ENCODE measurements at places on chromosomes 2 and 18.

DNA sequence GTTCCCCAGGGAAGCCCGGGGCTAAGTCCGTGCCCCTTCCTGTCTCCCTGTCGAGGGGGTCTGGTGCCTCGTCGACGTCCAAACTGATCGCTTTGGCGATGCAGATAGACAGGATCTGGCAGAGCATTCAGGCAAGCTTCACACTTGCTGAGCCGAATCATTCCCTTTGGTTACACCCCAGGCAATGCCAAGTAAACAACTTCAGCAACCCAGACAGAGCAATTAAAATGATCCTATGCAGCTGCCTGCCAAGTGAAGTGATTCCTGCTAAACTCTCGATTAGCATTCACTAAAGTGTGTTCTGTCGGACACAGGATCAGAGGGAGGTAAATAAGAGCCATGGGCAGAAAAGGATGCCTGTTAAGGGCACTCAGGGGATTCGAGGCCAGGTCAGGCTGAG is 108.2 kb upstream of the RAB12 start:
- DNase-seq: no peak

GRCh38 chr18:46279673-46280072 is 175.5 kb downstream of the HAUS1 start:
- no peak for DNase-seq

GRCh38 chr18:22691946-22692710 is 241.0 kb upstream of the RBBP8 start:
- DNase-seq: peak; percentile 53

DNA sequence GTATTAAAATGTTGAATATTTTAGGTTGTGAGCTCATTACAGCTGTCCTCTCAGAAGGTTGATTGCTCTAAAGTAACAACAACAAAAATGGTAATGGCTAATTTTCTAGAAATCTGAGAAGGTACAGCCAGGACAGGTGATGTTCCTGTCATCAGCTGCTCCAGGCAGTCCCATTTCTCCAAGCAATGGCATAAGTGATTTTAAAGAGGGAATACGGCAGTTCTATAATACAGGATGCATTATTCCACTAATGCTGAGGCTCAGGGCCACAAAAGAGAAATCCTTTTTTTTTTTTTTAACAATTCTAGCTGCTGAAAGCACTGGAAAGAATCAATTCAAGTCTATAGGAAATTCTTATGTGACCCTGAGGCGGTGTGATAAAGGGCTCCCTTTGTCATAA is 199.9 kb downstream of the PMAIP1 start:
- DNase-seq: no peak

- no peak for DNase-seq
Measured at GRCh38 chr2:137020452-137021196, 255.3 kb downstream of the THSD7B start.

GRCh38 chr2:198587741-198588140 is 783.3 kb downstream of the PLCL1 start:
- DNase-seq: no peak

DNA sequence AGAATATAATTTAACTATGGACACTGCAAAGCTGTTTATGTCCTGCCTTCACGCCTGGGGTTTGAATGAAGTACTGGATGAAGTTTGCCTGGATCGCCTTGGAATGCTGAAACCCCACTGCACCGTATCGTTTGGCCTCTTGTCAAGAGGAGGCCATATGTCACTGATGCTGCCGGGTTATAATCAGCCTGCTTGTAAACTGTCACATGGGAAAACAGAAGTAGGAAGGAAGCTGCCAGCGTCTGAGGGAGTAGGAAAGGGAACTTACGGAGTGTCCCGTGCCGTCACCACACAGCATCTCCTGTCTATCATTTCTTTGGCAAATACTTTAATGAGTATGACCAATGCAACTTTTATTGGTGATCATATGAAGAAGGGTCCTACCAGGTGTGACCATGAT is 105.8 kb downstream of the WDR7 start:
- DNase-seq: no peak

- DNase-seq: no peak
Measured at GRCh38 chr2:98507891-98508708, 63.4 kb downstream of the INPP4A start.

GRCh38 chr2:222318712-222319585 is 20.2 kb upstream of the PAX3 start:
- DNase-seq: no peak

DNA sequence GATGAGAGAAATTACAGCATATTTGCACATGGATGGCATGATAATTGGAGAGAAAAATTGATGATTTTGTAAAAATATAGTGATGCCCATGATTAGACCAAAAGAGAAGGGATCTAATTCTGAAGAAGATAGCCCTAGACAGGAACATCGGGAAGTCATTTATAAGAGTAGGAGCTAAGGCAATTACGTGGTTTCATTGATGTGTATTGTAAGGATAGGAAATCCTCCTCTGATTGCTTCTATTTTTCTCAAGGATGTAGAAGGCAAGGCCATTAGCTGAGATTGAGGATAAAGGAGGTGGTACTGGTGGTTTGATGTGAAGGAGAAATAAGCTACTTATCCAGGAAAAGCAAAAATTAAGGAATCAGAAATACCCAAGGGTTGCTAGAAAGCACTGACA is 176.5 kb upstream of the SOX11 start:
- DNase-seq: no peak

DNA sequence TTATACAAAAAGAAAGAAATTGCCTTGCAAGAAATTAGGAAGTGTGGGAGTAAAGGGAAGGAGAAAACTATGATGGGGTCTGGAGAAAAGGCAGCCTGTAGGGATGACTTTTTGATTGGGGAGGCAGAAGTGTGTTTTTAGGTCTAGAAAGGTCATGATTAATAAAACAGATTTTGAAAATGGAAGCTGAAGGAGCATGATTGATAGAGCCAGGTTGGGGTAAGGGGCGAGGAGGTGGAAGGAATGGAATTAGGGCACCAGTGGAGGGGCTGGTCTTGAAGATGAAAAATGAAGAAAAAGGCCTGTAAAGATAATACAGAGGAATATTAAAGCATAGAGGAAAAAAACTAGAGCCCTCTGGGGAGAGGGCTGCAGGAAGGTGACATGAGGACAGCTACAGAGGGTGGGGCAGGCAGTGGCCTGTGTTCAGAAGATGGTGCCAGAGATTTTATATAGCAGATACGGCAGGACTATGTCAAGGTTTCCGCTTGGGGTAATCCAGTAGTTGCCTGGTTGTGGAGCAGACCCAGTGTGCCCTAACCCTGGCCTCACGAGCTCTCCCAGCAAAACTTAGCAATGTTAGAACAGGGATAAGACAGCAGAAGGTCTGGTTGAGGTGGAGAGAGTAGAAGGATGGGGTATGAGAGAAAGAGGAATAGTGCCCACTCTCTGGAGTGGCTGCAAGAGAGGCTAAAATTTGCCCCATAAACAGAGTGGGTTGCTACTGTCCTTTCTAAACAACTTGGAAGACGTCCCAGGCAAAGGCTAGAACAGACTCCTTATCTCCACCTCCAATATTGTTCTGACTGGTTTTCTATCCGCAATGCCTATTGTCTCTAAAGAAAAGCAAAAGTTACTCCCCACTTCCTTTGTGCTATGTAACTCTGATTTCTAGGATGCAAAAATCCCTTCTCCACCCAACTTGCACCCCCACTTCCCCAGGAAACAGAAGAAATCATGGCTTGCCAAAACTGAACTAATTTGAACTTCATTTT is 287.3 kb downstream of the AGPS start:
- no peak for DNase-seq

DNA sequence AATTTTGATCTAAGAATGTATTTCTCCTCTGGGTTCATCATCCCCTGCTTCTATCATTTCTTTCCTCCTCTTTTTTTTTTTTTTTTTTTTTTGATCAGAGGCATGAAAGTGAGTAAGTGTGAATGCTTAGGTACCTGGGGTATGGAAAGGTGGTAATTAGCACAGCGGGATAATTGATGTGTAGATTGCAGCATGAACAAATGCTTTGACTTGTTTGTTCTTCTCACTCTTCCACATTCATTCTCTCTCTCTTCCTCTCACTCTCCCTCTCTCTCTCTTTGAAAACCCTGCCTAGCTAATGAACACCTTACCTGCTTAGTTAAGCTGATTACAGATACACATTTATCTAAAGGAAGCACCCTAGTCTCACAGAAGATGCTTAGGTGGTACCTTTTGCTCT is 74.7 kb downstream of the ZEB2 start:
- no peak for DNase-seq

DNA sequence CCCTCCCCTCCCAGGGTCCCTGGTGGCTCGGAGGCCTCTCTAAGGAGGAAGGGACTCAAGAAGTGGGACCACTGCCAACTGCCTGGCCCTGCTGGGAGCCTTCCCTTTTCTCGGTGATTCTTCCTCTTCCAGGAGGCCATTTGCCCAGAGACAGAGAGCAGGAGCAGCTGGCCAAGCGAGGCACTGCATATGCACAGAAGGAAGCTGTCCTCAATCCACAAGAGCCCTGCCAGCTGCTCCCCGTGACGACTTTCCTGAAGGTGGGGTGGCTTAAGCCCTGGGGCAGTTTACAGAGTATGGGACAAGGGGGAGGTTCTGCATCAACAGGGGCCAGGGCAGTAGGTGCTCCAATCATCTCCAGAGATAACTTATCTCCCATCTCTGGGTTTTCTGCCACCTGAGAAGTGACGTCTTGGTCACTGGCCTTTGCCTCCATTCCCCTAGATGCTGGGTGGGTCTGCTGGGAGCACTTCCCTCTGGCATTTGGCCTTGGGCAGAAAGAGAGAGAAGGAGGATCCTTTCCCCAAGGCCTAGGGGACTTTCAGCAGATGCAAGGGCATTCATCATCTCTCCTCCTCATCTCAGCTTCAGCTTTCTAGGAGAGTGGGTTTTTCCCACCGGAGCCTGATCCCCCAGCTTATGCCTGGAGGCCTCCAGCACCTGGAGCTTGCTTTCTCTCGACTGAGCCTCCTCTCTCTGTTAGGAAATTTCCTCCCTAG is 28.5 kb downstream of the CIB4 start:
- DNase-seq: no peak

- no peak for DNase-seq
Measured at GRCh38 chr2:187187519-187187918, 260.5 kb downstream of the CALCRL start.

DNA sequence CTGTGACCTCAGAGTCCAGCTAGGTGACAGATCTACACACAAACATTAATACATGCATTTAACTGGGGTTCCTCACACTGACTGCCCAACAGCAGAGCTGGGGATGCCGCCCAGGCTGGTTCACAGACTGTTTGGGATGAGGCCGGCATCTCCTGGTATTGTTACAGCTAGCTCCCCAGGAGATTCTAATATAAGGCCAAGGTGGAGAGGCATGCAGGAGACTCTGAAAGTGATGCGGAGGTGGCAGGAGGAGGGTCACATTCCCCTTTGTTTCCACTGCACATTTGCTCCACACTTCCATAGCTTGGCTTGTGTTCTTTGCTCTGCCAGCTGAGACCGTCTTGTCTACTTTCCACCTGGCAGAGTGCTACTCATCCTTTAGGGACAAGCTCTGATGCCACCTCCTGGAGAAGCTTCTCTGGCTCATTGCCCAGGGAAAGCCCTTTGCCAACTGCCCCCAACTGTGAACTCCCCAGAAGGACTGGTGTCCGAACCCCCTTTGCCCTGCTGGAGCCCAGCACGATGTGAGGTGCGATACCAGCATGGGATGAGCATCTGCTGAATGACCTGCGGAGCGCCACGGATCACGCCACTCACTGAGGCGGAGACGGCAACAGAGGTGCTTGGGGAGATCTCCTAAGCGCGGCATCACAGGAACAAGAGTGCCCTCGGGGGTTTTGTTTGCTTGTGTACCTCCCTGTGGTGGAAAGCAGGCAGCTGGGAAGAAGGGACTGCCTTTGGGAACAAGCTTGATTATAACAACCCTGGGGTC is 88.8 kb downstream of the UXS1 start:
- no peak for DNase-seq

- no peak for DNase-seq
Measured at GRCh38 chr2:105803773-105804172, 59.1 kb downstream of the NCK2 start.

DNA sequence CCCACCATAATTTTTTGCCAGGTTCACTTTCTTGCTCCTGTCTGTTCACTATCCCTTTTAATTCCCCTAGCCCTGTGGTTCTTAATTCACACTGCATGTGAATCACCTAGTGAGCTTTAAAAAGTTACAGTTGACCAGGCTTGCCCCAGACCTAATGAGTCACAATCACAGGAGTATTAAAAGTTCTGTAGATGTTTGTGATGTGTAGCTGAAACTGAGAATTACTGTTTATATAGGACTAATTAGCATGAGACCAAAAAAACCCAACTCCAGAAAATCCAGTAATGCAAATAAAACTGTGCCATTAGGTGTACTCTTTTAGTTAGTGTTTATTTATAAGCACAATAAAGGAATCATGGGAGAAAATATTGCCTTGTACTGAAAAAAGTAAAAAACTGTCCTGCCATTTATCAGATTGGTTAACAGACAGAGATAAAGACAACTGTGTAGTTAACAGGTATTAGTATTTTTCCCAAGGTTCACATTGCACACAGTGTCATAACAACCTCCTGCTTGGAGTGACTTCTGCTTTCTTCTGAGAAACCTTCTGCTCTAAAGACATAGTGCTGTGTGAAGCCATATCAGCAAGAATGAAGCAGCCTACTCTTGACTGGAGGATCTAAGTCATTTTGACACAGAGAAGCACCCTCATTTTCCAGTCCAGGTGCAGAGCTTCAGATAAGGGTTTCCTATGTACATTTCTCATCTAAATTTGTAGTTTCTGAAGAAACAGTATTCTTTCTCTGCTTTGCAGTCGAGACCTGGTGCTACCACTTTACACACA is 39.0 kb downstream of the VAPA start:
- no peak for DNase-seq

DNA sequence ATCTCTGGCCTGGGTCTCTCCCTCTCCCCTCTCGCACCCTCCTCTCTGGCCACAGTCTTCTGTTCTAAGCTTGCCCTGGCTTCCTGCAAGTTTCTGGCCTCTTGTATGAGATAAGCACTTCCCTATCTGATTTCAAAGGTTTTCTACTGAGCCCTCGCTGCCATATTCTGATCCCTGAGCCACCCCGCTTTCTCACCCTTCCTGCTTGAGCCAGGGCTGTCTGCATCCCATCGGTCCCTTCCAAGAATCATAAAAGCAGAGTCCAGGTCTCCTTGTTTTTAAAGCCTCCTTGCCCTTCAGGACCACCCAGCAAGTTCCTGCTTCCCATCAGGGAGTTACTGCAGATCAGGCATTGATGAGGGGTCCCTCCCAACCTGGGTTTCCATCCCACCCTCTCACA is 110.2 kb downstream of the PRKCE start:
- no peak for DNase-seq

DNA sequence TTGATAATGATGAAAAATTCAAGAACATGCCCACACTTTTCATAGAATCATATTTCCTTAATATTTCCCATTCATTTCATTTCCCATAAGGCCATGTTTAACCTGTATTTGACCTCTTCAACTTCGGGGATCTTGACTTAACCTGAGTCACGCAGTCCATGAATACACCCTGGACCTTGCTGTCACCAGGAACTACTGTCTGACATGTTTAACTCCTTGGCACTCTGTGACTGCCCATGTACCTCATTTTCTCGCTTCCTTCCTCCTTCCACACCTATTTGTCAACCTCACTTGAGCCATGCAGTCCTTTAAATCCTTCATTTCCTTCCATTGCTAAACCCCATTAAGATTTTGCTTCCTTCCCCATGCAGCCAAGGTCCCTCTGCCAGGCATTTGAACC is 16.3 kb downstream of the ABCB11 start:
- no peak for DNase-seq

- DNase-seq: no peak
Measured at GRCh38 chr18:48974304-48975119, 23.7 kb upstream of the SMAD7 start.

- DNase-seq: no peak
Measured at GRCh38 chr18:49708662-49709346, 104.5 kb downstream of the ACAA2 start.
